GF-D8 (cell line): ENCODE measurements at places on chromosomes 2 and 18.
A peak's percentile ranks its signal among the peaks of the same experiment; 100 is the strongest.

- no peak for DNase-seq
Measured at GRCh38 chr2:21449881-21450280, 326.1 kb downstream of the TDRD15 start.

DNA sequence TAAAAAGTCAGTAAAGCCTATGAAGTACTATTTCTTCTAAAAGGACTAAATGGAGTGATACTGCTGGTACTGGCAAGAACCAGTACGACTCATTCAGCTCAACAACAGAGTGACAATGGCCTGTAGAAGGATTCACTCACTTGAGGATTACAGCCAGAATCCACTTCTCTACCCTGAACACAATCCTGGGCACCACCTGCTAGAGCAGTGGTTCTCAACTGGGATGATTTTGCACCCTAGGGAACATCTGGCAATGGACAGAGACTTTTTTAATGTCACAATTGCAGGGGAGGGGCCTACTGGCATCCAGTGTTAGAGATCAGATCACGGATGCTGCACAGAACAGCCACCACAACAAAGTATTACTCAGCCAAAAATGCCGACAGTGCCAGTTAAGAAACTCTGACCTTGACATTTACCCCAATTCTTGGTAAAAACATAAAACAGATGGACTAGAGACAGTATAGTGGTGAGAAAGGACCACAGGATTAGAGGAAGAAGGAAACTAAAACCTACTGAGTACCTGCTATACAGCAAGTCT is 5.0 kb downstream of the SPIRE1 start:
- DNase-seq: peak; percentile 83

DNA sequence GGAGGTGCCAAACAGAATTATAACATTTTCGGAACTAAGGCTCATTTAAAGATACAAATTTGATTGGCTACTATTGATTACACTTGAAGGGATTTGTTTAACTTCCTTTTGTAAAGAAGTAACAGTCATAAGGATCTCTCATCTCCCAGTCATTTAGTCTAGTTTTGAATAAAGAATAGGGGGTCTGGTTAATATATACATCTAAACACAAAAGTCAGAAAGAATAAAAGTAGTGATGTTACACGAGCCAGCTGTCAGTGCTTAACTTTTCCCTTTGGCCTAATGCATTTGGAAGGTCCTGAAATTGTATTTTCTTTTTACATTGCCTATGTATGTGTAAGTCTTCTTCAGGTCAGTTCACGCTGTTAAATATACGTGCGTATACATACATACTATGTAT is 8.1 kb downstream of the SEPTIN2 start:
- DNase-seq: no peak

DNA sequence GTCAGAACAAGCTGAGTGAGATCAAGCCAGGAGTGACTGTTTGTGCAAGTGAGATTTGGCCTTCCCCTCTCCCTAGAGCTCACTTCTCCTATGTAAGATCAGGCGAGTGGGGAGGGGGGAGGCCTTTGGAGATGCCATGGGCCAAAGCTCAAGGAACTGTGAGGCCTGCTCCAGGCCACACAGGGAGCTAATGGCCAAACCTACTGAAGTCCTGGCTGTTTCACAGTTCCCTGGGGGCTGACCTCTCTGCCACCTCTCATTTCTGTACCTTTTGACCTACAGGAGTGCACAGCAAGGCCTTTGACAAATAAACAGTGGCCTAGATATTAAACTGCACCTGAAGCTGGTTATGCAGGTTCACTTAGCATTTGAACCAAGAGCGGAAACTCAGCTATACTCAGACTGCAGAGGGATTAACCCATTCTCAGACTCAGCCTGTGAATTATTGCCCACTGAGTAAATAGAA is 235.0 kb upstream of the NT5C1B start:
- no peak for DNase-seq
